PC-3 (cell line): ENCODE measurements at places on chromosomes 16 and 17. TPM values are rescaled to one million over a fixed set of nuclear protein-coding genes. Genes with fewer than 3 reads are reported as not detected.

MT1E gene
- total RNA-seq = not detected in 2 replicates

NPLOC4 gene
- 109 and 133 TPM in 2 replicates for total RNA-seq

AIPL1 gene
- not detected in 2 replicates for total RNA-seq

RASL10B gene
- 0.52 and 0.77 TPM in 2 replicates for total RNA-seq

DHX8 gene
- total RNA-seq = 34.5 and 41.9 TPM in 2 replicates

COX6A2 gene
- not detected in 2 replicates for total RNA-seq

ASPA gene
- total RNA-seq = not detected in 2 replicates

CACNG4 gene
- total RNA-seq = 1.7 and 2.4 TPM in 2 replicates

CD300LF gene
- total RNA-seq = not detected in 2 replicates

KRTAP4-8 gene
- total RNA-seq = not detected in 2 replicates

ACSM2A gene
- total RNA-seq = not detected in 2 replicates

SOX8 gene
- total RNA-seq = 0.47 and 0.92 TPM in 2 replicates

MYOCD gene
- total RNA-seq = not detected in 2 replicates

CLEC3A gene
- not detected in 2 replicates for total RNA-seq

TCAP gene
- total RNA-seq = 0.12 and 0.51 TPM in 2 replicates

- DNase-seq = peak; percentile 21
Observed at GRCh38 chr17:67862614-67863217, 37.4 kb downstream of the BPTF start.

DNA sequence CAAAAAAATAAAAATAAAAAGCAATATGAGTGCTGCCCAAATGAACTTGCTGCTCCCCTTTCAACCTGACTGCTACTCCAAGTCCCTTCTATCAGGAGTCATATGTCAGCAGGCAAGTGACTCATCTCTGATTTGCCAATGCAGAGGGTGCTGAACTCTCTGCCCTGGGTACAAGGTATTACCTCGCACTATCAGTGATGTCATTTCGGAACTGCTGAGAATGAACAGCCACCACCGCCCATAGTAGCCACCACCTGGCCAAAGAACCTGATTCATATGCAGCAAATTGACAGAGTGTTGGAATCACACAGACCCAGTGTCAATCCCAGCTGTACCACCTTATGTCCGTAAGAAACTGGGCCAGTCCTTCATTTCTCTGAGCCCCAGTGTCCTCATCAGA, 31.2 kb downstream of the LYRM9 start:
- no peak for DNase-seq

GRCh38 chr16:58018803-58019202, 6.8 kb upstream of the MMP15 start:
- DNase-seq = no peak

DNA sequence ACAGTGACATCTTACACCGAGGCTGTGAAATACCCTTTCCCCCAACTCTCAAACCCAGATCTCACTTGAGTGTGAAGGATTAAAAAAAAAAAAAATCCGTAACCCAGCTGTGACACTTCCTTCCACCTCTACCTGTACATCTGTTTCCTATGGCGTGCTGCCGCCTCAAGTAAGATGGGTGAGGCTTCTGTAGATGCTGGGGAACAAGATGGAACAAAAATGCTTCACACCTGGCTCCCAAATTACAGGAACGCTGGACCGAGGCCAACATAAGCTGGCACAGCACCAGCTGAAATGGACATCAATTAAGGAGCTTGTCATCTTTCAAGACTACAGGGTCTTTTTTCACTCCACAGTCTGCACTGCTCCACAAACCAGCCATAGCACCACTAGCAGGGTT, 95.9 kb downstream of the HIC1 start:
- DNase-seq = no peak

GRCh38 chr17:29495011-29495410, 71.8 kb downstream of the ABHD15 start:
- peak; percentile 12 for DNase-seq

- peak; percentile 82 for DNase-seq
Observed at GRCh38 chr17:6421700-6422604, 13.0 kb downstream of the AIPL1 start.

GRCh38 chr17:65198653-65199382, 61.6 kb downstream of the RGS9 start:
- DNase-seq = peak; percentile 84

DNA sequence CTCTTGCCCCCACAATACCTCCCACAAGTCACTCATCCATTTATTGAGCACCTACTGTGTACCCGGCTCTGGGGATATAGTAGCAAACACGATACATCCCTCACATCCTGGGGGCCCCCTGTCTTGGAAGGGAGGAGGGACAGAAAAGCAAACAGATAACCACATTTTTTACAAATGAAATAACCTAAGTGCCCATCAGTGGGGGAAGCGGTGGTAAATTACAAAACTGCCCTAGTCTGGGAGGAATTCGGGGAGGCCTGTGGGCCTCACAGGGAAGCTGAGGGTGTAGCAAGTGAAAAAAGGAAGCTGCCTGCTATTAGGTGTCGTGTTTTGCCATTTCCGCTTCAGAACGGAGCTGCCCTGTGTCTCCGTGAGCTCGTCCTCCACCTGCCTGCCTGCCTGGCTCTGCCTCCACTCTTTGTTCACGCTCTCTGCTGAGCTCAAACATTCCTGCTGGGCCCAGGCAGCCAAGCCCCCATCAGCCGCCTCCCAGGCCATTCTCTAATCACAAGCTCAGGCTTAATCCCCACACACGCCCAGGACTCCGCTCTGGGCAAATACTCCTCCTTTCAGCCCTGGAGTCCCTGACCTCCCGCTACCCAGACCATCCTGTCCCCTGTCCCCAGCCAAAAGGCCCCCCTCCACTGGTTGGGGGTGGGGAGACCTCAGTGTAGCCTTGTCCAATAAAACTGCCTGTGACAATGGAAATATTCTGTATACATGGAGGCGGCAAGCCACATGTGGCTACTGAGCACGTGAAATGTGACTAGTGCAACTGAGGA, 10.2 kb upstream of the SEC14L5 start:
- DNase-seq = no peak

GRCh38 chr17:75301049-75301448, 11.8 kb upstream of the SLC25A19 start:
- no peak for DNase-seq

- DNase-seq = no peak
Observed at GRCh38 chr17:69712801-69713311, 298.4 kb downstream of the MAP2K6 start.

DNA sequence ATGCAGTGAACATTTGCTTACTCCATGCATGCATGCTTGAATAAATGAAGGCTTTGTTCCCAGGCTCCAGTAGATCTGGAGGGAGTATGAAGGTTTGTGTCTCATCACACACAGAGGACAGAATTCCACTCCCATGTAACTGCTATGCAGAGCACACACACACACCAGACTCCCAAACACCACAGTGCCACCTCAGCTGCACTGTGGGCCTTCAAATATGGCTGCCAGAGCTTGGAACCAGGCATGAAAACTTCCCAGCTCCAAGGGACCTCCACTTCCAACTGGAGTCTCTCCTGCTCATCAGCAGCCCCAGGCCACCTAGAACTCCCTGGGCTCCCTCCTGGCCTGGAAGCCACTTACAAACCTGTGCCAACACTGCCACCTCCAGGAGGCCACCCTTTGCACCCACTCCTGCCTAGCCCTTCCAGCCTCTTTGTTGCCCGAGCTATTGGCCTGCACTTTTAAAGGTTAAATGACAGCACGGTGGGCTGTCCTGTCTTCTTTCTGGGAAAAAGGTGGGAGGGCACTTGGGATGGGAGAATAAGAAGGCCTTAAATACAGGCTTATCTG, 151.2 kb downstream of the ZNF423 start:
- no peak for DNase-seq

- peak; percentile 77 for DNase-seq
Observed at GRCh38 chr17:74282587-74283370, 8.7 kb downstream of the DNAI2 start.

GRCh38 chr16:85566561-85567100, 46.5 kb upstream of the GSE1 start:
- no peak for DNase-seq

- DNase-seq = no peak
Observed at GRCh38 chr16:49608779-49609178, 235.2 kb downstream of the C16orf78 start.

DNA sequence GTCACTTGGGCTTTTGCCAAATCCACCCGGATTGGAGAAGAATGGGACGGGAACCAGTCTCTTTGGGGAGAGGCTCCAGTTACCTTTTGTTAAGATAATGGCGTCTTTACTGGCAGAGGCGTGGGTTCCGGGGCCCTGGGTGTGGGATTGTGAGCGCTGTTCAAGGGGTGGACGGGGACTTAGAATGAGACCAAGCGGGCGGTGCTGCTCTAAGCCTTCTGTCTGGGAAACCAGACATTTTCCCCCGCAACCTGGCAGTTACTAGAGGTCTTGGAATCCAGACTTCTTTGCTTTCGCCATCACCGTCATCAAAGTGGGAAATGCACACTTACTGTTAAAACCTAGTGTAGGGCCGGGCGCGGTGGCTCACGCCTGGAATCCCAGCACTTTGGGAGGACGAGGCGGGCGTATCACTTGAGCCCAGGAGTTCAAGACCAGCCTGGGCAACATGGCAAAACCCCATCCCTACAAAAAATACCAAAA, 706 bp downstream of the TEN1 start:
- no peak for DNase-seq

GRCh38 chr16:11004351-11004750, 60.0 kb downstream of the CLEC16A start:
- no peak for DNase-seq

- DNase-seq = no peak
Observed at GRCh38 chr16:85033171-85033570, 5.6 kb downstream of the KIAA0513 start.

- peak; percentile 98 for DNase-seq
Observed at GRCh38 chr17:74943808-74944522, 8.3 kb downstream of the OTOP3 start.

DNA sequence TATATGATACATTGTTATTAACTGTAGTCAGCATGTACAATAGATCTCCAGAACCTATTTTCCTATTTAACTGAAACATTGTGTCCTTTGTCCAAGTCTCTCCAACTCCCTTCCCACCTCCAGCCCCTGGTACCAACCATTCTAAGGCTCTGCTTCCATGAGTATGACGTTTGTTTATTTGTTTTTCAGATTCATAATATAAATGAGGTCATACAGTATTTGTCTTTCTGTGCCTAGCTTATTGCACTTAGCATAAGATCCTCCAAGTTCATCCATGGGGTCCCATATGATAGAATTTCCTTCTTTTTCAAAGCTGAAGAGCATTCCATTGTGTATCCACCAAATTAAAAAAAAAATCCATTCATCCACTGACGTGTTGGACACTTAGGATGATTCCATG, 39.4 kb downstream of the OTOA start:
- DNase-seq = no peak

DNA sequence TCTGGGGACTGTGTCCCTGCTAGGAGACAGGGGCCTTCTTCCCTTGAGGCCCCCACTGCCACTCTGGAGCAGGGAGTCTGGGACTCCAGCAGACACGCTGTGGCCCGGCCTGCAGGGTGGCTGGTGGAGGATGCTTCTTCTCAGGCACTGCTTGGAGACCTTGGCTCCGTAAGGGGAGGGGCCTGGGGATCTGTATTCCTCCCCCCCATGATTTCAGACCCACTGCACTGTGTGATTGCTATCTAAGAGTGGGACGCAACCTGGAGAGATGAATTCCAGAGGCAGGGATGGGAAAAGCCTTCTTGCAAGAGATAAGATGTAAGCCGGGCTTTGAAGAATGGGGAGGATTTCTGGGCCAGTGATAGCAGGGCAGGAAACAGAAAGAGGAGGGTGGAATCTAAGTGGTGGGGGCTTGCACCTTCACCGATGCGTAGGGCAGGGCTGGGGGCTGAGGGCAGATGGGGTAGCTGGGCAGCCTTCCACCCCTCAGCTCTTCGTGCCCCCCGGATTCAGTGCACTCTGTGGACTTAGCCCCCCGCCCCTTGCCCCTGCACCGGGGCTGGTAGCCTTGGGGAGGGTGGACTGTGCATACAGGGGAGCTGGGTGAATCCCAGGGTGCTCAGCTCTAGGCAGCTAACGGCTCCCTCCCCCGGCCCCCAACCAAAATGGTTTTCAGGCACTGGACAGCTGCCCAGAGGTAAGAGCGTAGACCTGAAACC, 5.2 kb upstream of the GSE1 start:
- DNase-seq = no peak

DNA sequence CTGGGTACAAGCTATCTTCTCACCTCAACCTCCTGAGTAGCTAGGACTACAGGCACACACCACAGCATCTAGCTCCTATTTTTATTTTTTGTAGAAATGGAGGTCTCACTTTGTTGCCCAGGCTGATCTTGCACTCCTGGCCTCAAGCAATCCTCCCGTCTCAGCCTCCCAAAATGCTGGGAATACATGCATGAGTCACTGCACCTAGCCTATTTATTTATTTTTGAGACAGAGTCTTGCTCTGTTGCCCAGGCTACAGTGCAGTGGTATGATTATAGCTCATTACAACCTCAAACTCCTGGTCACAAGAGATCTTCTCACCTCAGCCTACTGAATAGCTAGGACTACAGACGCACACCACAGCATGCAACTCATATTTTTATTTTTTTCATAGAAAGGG, 40.1 kb upstream of the RGS9 start:
- DNase-seq = no peak

- peak; percentile 53 for DNase-seq
Observed at GRCh38 chr16:89909777-89910716, 8.6 kb upstream of the MC1R start.

DNA sequence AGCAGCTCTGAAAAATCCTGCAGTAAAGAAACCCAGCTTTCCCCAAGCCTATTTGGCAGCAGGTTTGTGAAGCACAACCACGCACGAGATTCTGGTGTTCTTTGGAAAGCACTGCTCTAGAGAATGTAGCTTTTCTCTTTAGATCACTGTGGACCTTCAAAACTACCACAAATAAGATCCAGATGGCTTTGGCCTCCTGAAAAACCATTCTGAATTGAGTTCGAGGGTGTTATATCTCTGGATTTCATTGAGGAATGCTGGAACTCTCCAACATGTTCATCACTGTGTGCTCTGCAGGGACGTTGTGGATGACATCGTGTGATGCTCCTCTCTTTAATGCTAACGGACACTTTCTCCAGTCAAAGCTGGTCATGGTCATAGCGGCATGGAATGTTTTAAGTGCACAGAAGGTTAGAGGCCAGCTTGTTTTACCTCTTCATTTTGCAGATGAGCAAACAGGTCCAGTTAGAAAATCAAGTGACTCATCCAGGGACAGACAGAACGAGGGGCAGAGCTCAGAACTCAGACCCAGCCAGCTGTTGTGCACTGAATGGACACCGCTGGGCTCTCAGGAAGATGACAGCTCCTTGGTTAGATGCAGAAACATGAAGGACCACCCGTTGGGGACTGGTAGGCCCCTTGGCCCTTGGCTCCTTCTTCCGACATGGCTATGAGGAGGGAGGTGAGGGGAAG, 37.2 kb downstream of the CCDC42 start:
- peak; percentile 2 for DNase-seq
